NCI-H774 (cell line): ENCODE measurements at places on chromosomes 7 and 10.

DNA sequence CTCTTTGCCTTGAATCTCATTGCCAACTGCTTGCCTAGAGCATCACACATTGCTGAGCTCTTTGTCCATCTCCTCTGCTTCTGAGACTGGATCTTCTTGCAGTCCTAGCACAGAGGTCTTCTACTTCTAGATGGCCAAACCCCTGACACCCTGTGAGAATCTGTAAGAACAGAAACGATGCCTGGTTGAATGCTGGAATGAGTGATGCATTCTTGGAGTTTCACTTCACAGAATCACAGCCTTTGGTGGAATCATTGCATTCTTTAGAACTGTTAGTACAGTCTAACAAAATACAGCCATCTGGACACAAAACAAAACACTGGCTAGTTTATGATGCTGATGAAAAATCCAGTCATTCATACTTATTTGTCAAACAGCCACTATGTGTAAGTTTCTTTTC is 141.7 kb upstream of the ITGB1 start:
- no peak for DNase-seq

DNA sequence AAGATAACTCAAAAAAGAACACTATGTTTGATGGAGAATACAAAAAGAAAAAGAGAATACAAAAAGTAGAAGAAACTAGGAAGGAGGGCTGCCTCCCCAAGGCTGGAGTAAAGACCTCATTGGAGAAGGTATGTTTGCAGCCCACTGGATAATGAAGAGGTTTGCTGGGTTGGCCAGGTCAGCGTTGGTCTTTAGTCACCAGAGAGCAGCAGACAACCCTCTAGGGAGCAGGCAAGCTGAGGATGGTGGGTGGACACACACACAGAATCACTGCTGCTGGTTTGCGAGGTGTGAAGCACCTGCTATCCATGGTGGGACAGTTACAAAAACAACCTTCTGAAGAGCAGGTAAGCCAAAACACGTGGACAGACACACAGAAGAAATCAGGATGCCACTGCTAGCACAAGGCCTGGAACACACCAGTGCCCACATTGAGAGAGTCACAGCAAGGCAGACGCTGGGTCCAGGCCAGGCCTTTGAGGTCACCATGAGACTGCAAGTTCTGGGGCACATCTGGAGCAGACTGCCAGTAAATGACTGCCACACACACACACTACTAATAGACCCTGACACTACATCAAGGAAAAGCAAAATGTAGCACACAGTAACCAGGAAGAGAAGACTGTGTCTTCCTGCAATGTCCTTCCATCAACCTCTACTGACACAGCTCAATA is 43.0 kb downstream of the MTERF1 start:
- no peak for DNase-seq

DNA sequence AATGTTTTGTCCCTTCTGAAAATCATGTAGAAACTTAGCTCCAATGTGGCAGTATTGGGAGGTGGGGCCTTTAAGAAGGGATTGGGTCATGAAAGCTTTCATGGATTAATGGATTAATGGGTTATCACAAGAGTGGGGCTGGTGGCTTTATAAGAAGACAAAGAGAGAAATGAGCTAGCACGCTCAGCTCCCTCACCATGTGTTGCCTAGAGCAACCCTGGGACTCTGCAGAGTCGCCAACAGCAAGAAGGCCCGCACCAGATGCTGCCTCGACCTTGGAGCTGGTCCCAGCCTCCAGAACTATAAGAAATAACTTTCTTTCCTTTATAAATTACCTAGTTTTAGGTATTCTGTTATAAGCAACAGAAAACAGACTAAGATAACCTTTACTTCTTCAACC is 74.9 kb upstream of the HECW1 start:
- DNase-seq, result no peak

DNA sequence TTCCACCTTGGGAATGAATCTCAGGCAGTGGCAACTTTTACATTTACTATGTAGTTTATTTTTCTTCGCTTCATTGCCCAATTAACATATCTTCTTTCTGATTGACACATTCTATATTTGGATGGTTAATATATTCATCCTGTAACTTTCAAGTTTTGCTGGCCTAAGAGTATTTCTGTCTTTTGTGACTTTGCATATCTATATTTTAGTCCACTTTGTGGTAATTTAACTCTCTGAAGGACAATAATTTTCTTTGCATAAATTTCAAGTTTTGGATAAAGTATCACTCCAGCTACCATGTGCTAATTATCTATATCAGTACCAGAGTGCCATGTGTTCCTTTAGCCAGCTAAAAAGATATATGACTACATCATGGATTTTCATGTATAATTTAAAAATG is 151.5 kb upstream of the KAT6B start:
- no peak for DNase-seq

- DNase-seq, result no peak
These were observed 53.9 kb downstream of the IMMP2L start for GRCh38 chr7:111508387-111508786.

DNA sequence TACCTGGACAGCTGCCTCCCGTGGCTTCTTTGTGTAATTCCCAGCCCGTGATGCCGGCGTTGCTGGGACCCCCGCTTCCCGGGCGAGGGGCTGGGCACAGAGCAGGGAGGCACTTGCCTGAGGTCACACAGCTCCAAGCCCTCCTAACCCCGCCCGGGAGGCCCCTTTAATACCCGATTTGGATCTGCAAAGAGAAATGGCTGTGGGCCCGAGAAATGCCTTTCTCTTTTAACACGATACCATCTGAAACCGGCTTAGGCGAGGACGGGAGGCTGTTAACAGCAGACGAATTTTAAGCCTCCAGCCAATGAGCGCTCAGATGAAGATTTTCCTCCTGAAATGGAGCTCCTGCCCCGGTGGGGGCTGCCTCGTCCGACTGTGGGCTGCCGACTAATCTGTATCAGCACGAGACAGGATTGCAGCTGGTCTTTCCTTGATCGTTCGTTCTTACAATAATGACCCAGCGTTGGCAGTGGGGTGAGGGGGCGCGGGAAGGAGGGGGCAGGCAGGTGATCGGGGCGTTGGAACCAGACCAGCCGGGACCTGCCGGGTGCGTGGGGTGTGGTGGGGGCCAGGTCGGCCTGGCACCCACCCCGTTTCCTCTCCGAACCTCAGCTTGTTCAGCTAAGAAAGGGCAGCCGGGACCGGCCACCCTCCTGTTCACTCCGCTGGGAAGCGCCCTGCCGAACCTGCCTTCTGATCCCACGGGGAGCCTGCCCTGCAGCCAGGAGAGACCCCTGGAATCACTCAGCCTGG is 36.2 kb upstream of the FOXL3 start:
- no peak for DNase-seq

GRCh38 chr10:16910793-16911164 is 93.6 kb upstream of the RSU1 start:
- DNase-seq, result no peak

DNA sequence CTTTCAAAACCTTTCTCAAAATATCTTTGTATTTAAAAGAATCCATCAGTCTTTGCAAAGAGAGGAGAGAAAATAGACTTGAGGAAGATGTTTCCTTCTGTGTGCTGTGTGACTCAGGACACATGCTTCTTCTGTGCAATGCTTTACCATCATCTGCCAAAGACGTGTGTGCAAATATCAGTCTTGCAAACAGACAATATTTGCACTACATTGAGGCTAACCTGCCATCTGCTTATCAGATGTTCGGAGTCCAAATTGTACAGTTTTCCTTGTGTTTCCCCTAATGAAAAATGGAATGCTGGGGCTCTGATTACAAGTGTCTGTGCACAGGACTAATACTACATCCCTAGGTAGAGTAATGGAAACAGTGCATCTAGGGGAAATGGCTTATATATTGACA is 353.1 kb upstream of the LRRTM3 start:
- peak; percentile 6 for DNase-seq

DNA sequence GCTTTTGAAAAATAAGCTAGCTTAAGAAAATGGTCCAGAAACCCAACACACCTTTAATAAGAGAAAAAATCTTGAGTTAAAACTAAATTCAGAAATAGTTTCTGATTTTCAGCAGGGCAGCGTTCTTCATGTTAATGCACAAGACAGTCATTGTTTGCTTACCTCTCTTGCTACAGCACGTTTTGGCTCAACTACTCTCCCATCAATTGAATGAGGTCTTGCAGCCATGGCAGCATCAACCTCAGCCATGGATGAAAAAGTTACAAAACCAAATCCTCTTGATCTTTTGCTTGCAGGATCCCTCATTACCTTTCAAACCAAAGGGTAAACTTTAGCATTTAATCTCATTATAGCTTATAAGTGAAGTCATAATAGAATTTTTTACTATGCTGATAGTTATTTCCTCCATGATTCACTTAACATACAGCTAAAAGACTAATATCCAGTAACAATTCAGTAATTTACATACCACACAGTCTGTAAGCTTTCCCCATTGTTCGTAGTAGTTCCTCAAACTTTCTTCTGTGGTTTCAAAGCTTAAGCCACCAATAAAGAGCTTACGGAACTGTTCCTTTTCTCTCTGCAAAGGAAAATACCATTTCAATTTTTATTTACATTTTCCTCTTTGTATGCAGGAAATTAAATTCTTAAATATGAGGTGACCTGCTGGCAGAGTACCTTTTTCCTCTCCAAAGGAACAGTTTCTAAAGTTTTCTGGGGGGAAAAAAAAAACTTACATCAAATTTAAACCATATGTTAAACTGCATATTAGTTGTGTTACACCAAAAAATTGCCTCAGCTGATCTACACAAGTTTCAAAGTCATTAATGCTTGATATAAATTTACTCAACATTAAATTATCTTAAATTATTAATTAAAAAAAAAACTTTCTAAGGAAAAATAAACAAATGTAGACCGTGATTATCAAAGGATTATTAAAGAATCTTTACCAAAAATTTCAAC is 3.1 kb downstream of the HNRNPA2B1 start:
- no peak for DNase-seq

- DNase-seq, result no peak
These were observed 136.0 kb downstream of the RAPGEF5 start for GRCh38 chr7:22220941-22221340.

- peak; percentile 4 for DNase-seq
These were observed 35.2 kb upstream of the EBLN1 start for GRCh38 chr10:22252801-22253579.

DNA sequence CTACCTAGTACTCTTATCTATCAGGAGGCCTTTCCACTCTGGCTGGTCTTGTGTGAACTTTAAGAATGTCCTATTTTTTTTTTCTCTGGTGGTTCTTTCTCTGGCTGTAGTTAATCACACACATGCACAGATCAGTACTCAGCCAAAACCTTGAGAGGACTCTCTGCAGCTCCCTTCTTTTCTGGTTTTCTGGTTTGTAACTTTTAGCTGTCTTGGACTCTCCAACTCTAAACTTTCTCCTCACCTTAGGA is 54.9 kb upstream of the HELLS start:
- no peak for DNase-seq

GRCh38 chr10:13882119-13882711 is 295.4 kb downstream of the PRPF18 start:
- DNase-seq, result no peak

- DNase-seq, result no peak
These were observed 336.4 kb downstream of the NRG3 start for GRCh38 chr10:82211346-82211745.

GRCh38 chr7:138477081-138477578 is 17.1 kb downstream of the TRIM24 start:
- DNase-seq, result no peak

- no peak for DNase-seq
These were observed 10.4 kb downstream of the ASB15 start for GRCh38 chr7:123612024-123612423.

DNA sequence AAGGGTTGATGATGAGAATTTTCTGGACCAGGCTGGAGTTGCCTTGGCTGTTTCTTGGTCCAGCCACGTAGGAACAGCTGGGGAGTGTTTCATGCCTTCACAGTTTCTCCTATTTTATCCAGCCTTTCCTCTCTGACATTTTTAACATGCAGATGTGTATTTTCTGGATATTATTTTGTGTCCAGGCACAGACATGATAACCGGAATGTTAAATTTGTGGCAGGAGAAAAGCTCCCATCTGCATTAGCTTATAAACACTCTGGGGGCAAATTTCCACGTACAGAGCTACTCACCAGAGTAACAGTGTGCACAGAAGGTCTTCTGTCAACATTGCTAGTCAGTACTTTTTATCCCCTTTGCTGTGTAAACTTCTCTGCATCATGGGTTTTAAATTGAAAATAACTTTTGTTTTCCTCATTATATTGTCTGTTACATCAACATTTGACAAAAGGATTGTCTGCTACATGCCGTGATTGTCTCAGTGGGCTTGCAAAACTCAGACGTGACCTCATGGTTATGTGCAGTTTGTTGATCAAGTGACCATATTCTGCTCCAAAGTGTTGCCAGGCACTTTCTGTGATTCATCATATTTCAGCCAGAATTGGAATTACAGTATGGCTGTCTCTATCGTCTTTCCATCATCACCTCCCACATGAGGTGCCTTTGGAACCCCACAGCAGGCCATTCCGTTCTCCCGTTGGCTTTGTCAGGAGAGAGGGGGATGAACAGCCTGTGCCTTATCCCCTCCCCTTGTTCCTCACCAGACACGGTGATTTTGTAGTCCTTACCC is 41.4 kb downstream of the INSYN2A start:
- DNase-seq, result no peak

DNA sequence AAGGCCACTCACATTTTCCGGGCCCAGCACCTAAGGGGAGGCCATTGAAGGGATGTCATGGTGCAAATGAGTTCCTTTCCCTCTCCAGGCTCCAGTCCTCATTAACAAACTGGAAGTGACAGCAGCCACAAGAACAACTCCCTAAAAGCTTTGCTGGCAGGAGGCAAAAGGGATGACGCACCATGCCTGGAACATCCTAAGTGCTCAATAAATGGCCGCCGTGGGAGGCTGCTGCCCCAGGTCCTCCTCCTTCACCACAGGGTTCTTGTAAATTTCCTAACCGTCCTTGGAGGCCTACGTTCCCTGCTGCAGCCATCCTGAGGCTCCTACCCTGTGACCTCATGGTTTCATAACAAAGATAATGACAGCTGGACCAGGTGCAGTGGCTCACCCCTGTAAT is 41.3 kb upstream of the CAMK1D start:
- no peak for DNase-seq

- no peak for DNase-seq
These were observed 86.0 kb downstream of the WDFY4 start for GRCh38 chr10:48770561-48771089.

- DNase-seq, result no peak
These were observed 3.1 kb downstream of the DIP2C start for GRCh38 chr10:686155-686931.

DNA sequence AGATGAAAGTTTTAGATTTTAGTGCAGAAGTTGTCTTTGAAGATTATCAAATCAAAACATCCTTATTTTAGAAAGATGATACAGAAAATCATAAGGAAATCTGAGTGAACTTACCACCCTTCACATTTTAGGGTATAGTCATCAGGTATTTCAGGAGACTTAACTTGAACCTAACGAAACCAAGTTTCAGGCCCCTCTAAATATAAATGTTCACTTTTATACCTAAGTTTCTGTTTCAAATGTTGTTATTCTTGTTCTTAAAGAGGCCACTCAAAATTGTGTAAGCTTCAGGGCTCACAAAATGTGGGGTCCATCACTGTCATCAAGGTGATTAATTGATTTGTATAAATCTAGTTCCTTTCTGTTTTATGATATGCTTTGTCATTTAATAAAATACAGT is 216.2 kb downstream of the KIAA1217 start:
- no peak for DNase-seq
